ENCODE measurements at places on chromosomes 12 and 14.

DNA sequence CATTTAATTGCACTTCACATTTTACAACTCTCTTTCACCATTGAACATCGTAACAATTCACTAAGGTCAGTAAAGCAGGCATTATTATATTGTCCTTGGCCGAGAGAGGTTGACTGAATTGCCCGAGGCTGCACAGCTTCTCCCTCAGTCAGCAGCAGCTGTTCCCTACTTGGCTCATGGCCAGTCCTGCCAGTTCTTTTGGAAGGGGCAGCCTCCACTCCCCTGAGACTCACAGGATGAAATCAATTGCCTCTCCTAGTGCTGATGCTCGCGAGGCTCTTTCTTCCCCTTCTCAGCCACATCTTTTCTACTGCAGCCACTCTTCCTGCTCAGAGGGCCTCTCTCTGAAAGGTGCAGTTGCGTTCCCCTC is 79.9 kb upstream of the KCNA1 start:
- peaks cover 63% of the 10 kb centered on the region for H3K4me1 ChIP-seq
- H3K36me3 ChIP-seq = peaks cover 4% of the 10 kb centered on the region
- H3K27ac ChIP-seq = peak overlapping the region; percentile 94
- no peak for DNase-seq

- DNase-seq = peak; percentile 7
- H3K27me3 ChIP-seq = peaks cover 5% of the 10 kb centered on the region
- H3K4me3 ChIP-seq = peak overlapping the region; percentile 83
- H3K27ac ChIP-seq = peak overlapping the region; percentile 71
- peaks cover 9% of the 10 kb centered on the region for H3K4me1 ChIP-seq
Observed at GRCh38 chr12:85468356-85469157, 188.5 kb downstream of the ALX1 start.

- H3K4me3 ChIP-seq = peak overlapping the region; percentile 98
- H3K27me3 ChIP-seq = peaks cover 5% of the 10 kb centered on the region
Observed at GRCh38 chr12:53005215-53005985, 856 bp upstream of the EIF4B start.

DNA sequence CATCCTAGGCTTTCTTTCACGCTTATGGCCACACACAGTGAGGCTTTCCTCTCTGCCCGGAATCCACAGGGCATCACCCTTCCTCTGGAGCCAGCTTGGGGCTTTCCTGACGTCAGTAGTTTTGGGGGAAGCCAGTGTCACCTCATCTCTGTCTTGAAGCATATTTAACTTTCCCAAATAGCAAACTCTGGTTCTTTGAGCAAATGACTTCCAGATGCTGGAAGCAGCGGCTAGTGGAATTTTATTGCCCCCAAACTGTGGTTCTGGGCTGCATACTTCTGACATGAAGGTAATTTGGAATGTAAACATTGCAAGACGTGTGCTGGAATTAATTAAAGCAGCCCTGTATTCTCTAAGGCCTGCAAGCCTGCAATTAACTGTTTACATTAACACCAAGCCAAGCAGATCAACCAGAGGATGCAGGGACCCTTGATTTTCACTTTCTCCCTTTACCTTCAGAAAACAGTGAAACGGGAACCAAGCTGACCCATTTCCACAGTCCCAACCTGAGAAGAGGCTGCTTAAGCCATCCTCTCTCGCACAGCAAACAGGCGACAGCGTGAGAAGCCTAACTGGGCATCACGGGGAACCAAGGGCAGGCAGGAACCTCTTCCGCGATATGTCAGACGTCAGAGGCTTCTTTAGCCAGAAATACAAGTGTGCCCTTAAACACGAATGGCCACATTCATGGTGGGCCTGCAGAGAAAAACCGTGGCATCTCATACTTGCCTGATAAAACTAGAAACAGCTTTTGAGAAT is 258.4 kb downstream of the CACNA1C start:
- H3K27me3 ChIP-seq = no peaks in the 10 kb centered on the region
- H3K36me3 ChIP-seq = no peaks in the 10 kb centered on the region
- H3K4me3 ChIP-seq = no peak overlapping the region
- no peaks in the 10 kb centered on the region for H3K4me1 ChIP-seq
- H3K27ac ChIP-seq = no peak overlapping the region

DNA sequence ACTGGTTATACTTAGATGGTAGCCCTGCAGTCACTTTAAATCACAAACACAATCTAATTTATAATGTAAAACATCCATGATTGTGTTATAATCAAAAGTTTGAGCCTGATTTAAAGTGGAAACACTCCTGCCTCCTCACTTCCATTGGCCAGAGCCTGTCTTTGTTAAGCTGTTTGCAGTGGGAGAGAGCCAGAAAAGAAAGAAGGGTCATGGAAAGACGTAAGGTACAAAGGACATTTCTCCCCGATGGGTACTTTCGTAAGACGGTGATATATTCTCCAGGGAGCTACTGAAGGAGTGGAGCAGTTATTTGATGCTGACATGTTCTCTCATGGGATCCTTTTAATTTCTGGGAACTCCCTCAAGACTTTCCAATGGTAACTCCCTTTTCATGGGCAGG is 164.0 kb downstream of the METTL25 start:
- H3K36me3 ChIP-seq = no peaks in the 10 kb centered on the region
- H3K27ac ChIP-seq = no peak overlapping the region
- H3K4me1 ChIP-seq = no peaks in the 10 kb centered on the region
- no peak for DNase-seq
- H3K27me3 ChIP-seq = no peaks in the 10 kb centered on the region
- no peak overlapping the region for H3K4me3 ChIP-seq

DNA sequence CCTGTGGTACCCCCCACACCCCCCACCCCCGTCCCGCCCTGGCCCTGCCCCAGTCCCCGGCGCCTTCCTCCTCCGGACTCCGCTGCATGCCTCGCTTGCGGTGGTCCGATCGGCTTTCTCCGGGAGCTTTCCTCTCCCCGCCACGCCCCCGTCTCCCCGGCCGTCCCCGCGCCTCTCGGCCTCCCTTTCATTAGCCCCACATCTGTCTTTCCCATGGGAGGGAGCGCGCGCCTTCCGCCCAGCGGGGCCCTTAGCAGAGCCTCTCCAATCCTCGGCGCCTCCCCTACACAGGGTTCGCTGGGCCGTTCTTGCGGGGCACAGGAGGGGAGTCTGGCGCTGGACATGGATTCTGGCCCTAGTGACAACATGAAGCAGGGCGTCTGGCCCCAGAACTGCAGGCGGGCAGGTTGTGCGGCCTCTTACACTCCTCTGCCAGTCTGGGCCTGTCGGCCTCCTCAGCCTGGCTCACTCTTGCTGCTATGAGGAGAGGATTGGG is 1.5 kb upstream of the EFS start:
- no peaks in the 10 kb centered on the region for H3K36me3 ChIP-seq
- H3K27ac ChIP-seq = no peak overlapping the region
- no peak overlapping the region for H3K4me3 ChIP-seq
- DNase-seq = no peak
- peaks cover 1% of the 10 kb centered on the region for H3K4me1 ChIP-seq
- H3K27me3 ChIP-seq = peaks cover 36% of the 10 kb centered on the region

- DNase-seq = no peak
- no peak overlapping the region for H3K27ac ChIP-seq
- no peak overlapping the region for H3K4me3 ChIP-seq
- no peaks in the 10 kb centered on the region for H3K36me3 ChIP-seq
- H3K27me3 ChIP-seq = peaks cover 11% of the 10 kb centered on the region
Observed at GRCh38 chr12:75322464-75322863, 7.7 kb downstream of the CAPS2 start.

DNA sequence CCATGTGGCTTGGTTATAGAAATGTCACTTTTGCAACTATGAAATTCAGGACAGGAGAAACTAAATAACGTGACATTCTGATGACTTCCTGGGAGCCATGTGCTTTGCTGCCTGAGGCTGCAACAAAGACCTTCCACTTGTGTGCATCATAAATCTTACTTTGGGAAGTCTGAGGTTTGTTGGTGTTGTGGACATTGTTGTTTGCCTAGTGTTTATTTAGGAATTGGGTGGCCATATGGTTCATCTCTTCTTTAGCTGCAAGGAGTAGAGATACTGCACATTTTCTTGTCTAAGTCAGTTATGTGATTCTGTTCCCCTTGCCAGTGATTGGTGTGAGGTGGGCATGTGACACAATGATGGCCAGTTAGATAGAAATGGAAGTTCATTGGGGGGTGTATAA is 167.3 kb upstream of the SSTR1 start:
- DNase-seq = no peak
- H3K4me1 ChIP-seq = no peaks in the 10 kb centered on the region
- H3K27me3 ChIP-seq = no peaks in the 10 kb centered on the region
- H3K27ac ChIP-seq = no peak overlapping the region
- no peak overlapping the region for H3K4me3 ChIP-seq

DNA sequence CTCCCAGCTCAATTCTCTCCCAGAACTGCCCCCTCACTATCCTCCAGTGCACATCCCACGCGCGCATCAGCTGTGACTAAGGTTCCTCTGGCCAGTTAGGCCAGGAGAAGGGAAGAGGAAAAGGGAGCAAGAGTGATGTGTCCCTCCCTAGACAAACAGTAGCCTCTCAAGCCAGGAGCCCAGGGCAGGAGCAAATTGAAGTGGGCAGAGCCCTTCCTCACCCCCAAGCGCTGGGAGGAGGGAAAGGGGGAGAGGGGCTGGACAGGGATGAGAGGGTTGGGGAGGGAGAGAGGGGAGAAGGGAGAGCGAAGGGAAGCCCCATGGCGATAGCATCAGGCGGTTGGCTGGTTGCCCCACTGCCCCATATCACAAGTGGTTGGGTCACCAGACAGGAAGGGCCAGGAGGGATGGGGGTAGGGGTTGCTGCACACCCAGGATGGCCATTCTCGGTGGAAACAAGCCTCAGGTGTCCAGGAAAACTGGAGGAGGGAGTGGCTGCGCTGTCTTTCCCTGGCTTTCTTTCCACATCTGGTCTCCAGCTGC is 1.1 kb downstream of the CD63 start:
- H3K4me1 ChIP-seq = peaks cover 57% of the 10 kb centered on the region
- H3K27me3 ChIP-seq = no peaks in the 10 kb centered on the region
- no peak for DNase-seq
- H3K36me3 ChIP-seq = peaks cover 17% of the 10 kb centered on the region

- no peak overlapping the region for H3K4me3 ChIP-seq
- no peak for DNase-seq
- H3K4me1 ChIP-seq = peaks cover 2% of the 10 kb centered on the region
- no peaks in the 10 kb centered on the region for H3K36me3 ChIP-seq
- no peaks in the 10 kb centered on the region for H3K27me3 ChIP-seq
Observed at GRCh38 chr12:46556819-46557524, 184.4 kb upstream of the SLC38A2 start.

DNA sequence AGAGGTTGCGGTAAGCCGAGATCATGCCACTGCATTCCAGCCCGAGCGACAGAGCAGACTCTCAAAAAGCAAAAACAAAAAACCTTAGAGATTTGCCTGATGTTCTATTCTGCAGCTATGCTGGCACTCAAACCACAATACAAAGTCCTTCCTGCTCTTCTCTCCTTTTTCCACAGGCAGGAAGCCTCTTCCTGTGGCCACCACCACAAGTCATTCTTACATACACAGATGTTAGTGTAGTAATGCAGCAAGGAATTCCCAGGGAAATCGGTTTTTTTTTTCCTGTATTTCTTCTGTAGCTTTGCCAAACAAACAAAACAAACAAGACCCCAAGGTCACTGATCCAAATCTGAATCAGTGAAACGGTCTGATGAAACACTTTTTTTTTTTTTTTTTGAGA is 104.3 kb downstream of the FIGNL2 start:
- H3K36me3 ChIP-seq = peaks cover 9% of the 10 kb centered on the region
- H3K27me3 ChIP-seq = peaks cover 26% of the 10 kb centered on the region
- no peaks in the 10 kb centered on the region for H3K4me1 ChIP-seq
- H3K27ac ChIP-seq = no peak overlapping the region
- no peak for DNase-seq

GRCh38 chr14:73173092-73173735 is 36.9 kb downstream of the PSEN1 start:
- H3K4me3 ChIP-seq = no peak overlapping the region
- DNase-seq = no peak
- no peaks in the 10 kb centered on the region for H3K4me1 ChIP-seq
- H3K36me3 ChIP-seq = peaks cover 35% of the 10 kb centered on the region

GRCh38 chr12:124411953-124412645 is 117.2 kb downstream of the RFLNA start:
- no peaks in the 10 kb centered on the region for H3K27me3 ChIP-seq
- H3K4me3 ChIP-seq = no peak overlapping the region
- DNase-seq = no peak
- H3K4me1 ChIP-seq = peaks cover 4% of the 10 kb centered on the region

DNA sequence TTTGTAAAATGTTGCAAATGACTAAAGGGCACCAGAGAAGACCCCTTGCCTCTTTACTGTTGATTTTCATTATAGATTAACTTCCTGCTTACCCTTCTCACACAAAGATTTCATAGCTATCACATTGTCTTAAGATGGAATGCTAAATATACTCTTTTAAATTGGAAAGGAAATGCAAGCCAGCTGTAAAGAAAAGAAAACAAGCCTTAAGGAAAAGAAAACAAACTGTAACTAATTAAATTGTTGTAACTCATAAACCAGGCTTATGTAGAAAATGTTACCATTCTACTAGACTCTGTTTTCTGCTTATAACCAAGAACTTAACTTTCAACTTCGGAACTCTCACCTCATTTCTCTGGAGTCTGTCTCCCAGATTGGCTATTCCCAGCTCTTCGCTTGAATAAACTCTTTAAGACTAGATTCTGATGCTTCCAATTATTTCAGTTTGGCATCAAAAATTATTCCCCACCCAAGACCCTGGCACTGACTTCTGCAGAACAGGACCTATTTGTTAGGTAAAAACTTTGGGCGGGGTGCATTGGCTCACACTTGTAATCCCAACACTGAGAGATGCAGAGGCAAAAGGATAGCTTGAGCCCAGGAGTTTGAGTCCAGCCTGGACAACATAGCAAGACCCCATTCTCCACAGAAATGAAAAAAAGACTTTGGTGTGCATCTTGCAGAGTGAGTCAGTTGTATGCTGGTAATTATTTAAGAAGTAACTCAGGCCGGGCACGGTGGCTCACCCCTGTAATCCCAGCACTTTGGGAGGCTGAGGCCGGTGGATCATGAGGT is 36.6 kb upstream of the CIT start:
- H3K4me1 ChIP-seq = no peaks in the 10 kb centered on the region
- H3K27me3 ChIP-seq = peaks cover 16% of the 10 kb centered on the region
- H3K36me3 ChIP-seq = no peaks in the 10 kb centered on the region
- no peak overlapping the region for H3K27ac ChIP-seq
- no peak for DNase-seq

DNA sequence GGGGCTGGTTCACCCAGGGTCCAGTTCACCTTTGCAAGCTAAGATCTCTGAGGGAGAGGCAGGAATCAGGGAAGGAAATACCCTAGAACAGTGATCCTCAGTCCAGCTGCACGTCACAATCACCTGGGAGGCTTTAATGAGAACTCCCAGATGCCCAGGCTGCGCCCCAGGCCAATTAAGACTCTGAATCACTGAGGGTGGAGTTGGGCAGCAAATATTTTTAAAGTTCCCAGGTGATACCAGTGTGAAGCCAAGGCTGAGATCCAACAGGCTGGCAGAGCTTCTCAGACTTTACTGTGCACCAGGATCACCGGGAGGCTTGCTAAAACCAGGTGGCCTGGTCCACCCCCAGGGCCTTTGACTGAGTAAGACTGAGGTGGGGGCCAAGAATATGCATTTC is 23.8 kb downstream of the MYL2 start:
- H3K4me1 ChIP-seq = peaks cover 4% of the 10 kb centered on the region
- no peak overlapping the region for H3K4me3 ChIP-seq
- no peaks in the 10 kb centered on the region for H3K36me3 ChIP-seq
- peaks cover 3% of the 10 kb centered on the region for H3K27me3 ChIP-seq
- H3K27ac ChIP-seq = no peak overlapping the region
- DNase-seq = no peak

- H3K4me3 ChIP-seq = no peak overlapping the region
- H3K27me3 ChIP-seq = no peaks in the 10 kb centered on the region
- peaks cover 19% of the 10 kb centered on the region for H3K36me3 ChIP-seq
- peak overlapping the region; percentile 81 for H3K27ac ChIP-seq
- DNase-seq = no peak
Observed at GRCh38 chr14:100328495-100329163, 5.5 kb downstream of the SLC25A47 start.

All from stimulated activated naive B cell treated with anti-CD40 and anti-IgM and Interleukin-4, amounts not matched to agents 10 μg/mL and 1 μg/mL and 100 μg/mL, for 72 hours (primary cell).